ENCODE measurements at places on chromosomes 1 and 21.

DNA sequence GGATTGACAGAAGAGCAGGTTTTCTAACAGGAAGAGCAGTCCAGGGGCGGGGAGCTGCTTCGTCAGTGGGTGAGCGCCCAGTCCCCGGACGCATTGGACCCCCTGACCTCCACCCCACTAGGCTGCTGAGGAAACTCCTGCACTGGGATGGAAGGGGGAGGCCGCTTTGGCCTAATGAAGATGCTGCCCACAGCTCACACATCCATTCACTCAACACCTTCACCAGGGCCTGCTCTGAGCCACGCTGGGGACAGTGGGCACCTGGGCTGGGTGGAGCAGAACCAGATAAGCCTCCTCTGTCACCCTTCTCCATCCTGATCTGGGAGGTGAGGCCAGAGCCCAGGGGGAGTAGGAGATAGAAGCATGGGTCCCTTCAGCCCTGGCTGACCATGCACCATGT lies 13.3 kb downstream of the LRP8 start:
- DNase-seq = no peak

- DNase-seq = no peak
Measured at GRCh38 chr1:69650779-69651178, 83.1 kb downstream of the LRRC7 start.

DNA sequence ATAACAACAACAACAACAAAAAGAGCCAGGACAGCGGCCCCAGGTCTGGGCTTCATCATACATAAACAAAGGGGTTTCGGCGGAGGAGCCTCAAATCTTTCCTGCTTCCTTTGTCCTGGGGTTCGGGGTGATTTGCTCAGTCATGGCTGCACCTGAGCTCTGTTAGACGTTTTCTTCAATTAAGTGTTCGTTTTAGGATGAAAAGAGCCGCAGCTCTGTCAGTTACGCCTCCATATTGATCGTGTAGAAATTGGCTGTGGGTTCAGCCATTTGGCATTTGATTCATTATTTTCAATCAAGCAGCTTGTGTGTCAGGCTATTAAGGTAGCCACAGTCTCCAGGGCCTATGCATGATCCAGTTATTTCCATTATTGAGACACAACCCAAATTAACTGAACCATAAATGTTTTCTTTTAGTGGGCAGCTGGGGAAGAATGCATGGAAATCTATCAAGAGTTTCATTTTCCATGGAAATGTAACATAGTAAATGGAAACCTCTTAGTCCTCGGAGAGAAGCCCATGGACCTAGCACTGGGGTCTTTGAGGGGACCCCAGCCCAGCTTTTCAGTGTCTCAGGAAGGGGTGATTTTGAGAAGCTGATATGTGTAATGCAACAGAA lies 370.0 kb upstream of the C1orf174 start:
- DNase-seq = no peak

GRCh38 chr1:3533067-3534048 lies 78.0 kb downstream of the MEGF6 start:
- DNase-seq = no peak

GRCh38 chr1:83839566-83840173 lies 159.3 kb downstream of the TTLL7 start:
- DNase-seq = no peak

GRCh38 chr1:4986306-4986705 lies 331.9 kb downstream of the AJAP1 start:
- no peak for DNase-seq

- no peak for DNase-seq
Measured at GRCh38 chr1:162471290-162471853, 26.2 kb upstream of the UHMK1 start.

All from astrocyte of the hippocampus (primary cell).